HuH-7 (cell line): ENCODE measurements at places on chromosomes 4 and X.

DNA sequence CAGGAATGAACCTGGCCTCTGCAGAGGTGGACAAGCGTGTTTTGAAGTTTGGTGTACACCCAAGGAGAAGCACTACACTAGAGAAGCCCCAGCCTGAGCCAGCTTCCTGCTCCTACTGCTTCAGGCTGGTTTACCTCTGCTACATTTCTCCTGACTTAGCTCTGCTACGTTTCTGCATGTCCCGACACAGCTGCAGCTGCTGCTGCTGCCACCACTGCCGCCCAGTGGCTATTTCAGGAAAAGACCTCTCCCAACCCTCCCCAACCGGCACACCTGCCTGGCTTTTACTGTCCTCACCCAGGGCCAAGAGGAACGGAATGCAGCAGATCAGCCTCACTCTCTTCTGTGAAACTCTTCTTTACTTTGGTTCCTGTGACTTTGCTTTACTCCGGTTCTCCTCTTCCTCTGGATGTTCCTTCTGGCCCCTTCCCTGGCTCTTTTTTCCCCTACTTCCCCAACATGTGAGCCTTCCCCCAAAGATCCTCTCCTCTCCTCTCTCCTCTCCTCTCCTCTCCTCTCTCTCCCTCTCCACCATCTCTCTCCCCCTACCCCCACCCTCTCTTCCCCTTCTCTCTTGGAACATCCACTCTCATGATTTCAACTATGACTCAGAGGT lies 3.1 kb upstream of the P2RY4 start:
- peak; percentile 57 for DNase-seq

DNA sequence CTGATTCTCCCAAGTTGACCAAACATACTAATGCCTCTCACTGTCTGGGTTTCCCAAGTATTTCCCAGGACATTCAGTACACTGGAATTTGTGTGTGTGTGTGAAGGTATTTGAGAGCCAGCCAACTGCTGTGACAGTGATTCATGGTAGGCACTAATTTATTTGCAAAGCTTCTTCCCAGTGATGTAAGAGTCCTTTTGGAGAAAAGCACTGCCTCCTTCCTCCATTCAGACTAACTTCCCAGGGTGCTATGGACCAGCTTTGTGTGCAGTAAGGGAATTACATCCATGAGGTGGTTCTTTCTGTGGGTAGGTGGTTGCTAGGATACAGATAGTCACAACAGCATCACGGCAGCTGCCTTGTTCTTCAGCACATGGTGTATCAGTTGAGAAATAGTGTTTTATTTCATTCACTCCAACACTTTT lies 8.7 kb downstream of the EGF start:
- DNase-seq: no peak

- peak; percentile 20 for DNase-seq
Observed at GRCh38 chr4:76449833-76450232, 14.8 kb downstream of the SHROOM3 start.

DNA sequence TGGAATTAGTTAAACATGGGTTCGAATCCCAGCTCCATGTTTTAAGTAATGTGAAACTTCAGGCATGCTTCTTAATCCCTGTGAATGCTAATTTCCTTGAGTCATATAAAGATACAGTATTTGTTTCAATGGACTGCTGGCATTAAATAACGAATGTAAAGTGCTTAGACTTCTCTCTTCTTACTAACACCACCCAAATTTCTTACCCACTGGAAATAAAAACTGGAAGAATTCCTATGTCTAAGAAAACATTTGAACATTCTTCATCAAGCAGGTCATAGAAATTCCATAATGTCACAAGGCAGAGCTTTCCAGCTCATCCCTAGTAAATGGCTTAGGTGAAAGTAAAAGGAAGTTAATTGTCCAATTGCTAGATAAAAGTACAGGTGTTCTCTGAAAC lies 172.5 kb downstream of the ANK2 start:
- DNase-seq: no peak

- DNase-seq: no peak
Observed at GRCh38 chr4:4980621-4981230, 38.5 kb downstream of the CYTL1 start.

DNA sequence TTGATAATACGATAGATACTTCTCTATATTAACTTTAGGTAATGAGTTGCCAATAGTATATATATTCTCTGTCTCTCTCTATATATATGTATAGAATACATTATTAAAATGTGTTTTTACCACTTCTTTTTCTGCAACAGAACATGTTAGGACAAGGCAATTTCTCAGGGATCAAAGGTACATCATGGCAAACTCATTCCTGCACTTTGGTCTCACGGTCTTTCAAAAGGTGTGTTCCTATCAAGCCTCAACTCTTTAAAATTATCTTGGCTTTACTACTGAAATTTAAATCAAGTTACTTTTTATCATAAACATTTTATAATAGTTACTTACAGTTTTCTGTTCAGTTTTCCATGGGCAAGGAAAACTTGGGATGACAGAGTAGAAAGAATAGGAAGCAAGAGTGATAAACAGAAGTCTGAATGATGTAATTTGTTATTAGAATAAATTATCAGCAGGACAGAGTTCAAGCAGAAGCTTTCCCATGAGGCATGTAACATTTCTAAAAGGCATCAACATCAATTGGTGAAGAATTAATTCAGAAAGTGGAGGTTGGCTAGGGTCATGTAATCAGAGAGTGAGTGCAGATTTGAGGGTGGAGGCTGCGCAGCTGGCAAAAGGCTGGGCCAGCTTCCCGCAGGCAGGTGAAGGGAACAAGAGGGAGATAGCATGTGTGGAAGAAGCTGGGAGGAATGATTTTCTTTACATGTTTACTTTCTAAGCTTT lies 59.7 kb upstream of the LRAT start:
- DNase-seq: no peak

DNA sequence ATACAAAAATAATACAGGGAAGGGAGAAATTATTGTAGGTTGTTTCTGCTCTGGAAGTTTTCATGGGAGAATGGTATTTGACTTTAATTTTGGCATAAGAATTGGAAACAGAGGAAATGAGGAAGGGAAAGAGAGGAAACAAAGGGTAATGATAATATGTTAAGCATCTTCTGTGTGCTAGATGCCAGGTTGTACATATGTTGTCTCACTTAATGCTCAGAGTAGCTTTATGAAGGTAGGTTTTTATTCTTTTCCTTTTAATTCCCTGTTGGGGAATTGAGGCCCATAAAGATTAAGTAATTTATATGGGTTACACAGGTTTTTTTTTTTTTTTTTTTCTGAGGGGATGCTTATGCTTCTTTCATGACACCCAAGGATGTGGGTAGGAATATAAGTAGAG lies 19.2 kb downstream of the BLTP1 start:
- no peak for DNase-seq

- DNase-seq: no peak
Observed at GRCh38 chr4:97374526-97374925, 768.8 kb downstream of the STPG2 start.

GRCh38 chr4:102285831-102286230 lies 59.5 kb downstream of the SLC39A8 start:
- DNase-seq: no peak

DNA sequence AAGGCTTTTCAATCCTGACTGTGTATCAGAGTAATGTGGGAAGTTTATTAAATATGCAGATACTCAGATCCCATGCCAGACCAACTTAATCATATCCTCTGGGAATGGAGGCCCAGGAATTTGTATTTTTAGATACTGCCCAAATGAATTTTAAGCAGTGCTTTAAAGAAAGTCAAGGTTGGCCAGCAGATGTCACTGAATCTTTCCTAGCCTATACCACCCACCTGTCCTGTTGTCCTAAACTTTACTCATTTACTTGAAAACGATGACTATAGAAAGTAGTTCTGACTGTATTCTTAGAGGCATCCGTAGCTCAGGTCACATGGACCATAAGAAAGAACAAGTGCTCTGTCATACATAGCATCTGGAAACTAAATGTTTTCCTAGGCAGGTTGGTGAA lies 79.9 kb downstream of the AMOT start:
- DNase-seq: no peak

DNA sequence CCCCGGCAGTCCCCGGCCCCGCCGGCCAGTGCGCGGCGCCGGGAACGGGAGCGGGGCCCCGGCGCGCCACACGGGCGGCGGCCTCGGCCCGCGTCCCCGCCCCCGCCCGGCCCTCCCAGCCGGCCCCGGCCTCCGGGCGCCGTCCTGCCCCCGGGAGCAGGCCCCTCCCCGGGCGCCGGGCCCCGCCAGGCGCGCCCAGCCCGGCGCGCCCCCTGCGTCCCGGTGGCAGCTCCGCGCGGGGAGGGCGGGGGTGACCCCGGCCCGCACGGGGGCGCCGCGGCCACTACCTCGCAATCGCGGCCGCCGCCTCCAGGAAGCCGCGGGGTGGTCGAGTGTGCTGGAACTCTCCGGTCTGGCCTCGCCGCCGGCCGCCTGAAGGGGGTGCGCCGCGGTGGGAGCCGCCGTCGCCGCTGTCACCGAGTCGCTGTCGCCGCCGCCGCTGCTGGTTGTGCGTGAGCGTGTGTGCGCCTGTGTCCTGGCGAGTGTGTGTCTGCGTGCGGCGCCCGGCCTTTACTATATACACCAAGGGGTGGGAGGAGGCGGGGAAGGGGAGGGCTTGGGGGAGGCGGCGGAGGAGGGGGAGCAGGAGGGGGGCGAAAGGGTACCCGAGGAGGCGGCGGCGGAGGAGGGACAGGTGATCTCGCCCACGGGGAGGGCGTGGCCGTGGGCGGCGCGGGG lies at the start of gene RAI2:
RAI2 (minus strand) TSS at position 488 of the 678 bp plus-strand sequence. CDS start 59,288 bp downstream, outside the sequence.
- peak; percentile 17 for DNase-seq

- no peak for DNase-seq
Observed at GRCh38 chr4:153955327-153955726, 166.4 kb upstream of the SFRP2 start.

GRCh38 chrX:33817266-33817665 lies 314.8 kb downstream of the FAM47A start:
- DNase-seq: no peak

GRCh38 chr4:165627128-165627527 lies 245.9 kb upstream of the TLL1 start:
- DNase-seq: no peak

GRCh38 chr4:38842994-38843393 lies 13.6 kb downstream of the TLR6 start:
- DNase-seq: no peak

DNA sequence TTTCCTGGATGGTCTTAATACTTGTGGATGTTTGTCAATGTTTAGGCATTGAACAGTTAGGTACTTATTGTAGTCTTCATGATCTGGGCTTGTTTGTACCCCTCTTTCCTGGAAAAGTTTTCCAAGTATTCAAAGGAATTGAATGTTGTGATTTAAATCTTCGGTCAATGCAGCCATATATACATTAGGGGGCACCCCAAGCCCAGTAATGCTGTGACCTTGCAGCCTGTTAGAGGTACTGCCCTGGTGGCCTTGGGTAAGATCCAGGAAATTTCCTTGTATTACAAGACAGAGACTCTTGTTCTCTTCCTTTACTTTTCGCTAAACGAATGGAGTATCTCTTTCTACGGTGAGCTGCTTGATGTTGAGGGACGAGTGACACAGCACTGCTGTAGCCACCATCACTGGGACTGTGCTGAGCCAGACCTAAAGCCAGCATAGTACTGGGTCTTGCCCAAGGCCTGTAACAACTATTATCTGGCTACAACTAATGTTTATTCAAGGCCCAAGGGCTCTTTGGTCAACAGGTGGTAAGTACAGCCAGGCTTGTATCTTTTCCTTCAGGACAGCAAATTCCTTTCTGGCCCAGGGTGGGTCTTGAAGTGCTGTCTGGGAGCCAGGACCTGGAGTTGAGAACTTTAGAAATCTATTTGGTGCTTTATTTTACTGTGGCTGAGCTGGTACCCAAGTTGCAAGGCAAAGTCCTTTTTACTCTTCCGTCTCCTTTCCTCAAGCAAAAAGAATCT lies 118.3 kb upstream of the ATOH1 start:
- DNase-seq: peak; percentile 1

DNA sequence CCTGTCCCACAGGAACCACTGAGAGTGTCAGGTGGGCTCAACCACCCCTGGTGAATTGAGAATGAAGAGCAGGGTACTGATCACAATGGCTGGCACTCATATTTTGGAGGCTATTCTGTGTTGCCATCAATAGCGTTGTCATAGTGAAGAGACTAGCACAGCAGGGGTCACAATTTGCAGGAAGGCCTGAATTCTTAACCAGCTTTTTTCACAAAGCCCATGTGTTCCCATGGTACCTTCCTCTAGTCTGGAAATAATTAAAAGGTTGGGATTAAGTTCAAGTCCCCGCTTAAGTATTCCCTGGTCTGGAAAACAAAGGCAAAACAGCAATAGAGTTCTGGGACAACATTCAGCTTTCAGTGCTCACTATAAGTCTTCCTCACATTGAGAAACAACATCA lies 1051.7 kb downstream of the C4orf33 start:
- no peak for DNase-seq

- DNase-seq: no peak
Observed at GRCh38 chrX:23333842-23334520, 668 bp upstream of the PTCHD1 start.

GRCh38 chr4:60389633-60390032 lies 810.5 kb upstream of the ADGRL3 start:
- no peak for DNase-seq

DNA sequence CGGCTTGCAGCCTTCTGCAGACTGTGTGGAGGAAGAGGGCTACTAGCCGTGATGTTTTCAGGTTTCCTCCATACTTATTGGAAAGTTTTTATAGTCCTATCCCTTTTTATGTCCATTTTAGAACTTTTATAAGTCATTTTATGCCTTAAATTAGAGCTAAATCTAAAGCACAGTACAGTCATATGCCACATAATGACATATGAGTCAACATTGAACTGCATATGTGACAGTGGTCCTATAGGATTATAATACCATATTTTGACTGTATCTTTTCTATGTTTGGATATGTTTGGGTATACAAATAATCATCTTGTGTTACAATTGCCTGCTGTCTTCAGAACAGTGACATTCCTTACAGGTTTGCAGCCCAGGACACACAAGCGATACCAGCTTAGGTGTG lies 200.2 kb downstream of the SPRY1 start:
- no peak for DNase-seq
